ENCODE measurements at places on chromosomes 2 and 18.

DNA sequence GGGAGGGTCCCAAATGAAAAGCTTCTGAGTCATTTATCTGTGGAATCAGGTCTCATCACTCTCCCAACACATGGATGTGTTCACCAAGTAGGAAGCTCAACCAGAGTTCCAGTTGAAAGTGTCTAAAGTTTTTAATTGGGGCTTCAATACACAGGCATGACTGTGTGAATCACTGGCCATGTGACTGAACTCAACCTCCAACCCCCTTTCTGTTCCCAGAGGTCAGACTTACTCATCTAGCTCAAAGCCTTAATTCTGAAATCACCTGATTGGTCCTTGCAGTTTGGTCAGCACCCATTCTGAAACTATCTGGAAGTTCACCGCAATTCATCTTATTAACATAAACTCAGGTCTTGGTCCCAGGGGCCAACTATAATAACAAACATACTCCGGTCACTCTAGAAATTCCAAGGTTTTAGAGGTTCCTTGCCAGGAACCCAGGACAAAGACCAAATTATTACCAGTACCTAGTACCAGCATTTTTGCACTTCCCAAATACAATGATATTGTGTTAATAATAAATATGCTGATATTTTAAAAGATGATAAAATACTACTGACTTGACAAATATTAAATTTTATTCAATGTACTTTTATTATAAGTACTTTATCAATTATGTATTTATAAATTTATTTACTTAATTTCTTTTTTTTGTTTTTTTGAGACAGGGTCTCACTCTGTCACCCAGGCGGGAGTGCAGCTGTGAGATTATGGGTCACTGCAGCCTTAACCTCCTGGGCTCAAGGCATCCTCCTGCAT lies 10.7 kb upstream of the RBM45 start:
- no peak for DNase-seq

DNA sequence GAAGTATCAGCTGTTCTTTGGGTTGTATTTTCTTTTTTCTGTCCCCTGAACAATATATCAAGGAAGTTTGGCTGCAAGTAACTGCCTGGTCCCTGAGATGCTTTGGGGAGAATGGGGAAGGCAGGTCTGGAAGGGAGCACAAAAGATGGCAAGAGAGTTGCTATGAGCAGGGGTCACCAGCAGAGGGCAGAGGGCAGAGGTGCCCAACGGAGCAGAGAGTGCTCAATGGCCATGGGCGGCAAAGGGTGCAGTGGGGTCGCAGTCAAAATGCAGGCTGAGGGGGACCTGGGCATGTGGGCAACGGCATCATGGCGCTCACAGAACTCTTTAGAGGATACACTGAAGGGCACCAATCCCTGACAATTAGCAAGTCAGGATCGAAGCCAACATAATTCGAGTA lies 107.7 kb upstream of the ATP8B1 start:
- DNase-seq: no peak

GRCh38 chr2:241627675-241628074 lies 9.3 kb downstream of the THAP4 start:
- DNase-seq: no peak

- no peak for DNase-seq
Observed at GRCh38 chr18:37499913-37500312, 65.7 kb downstream of the CELF4 start.

GRCh38 chr2:29108225-29108624 lies 7.0 kb upstream of the CLIP4 start:
- DNase-seq: no peak

DNA sequence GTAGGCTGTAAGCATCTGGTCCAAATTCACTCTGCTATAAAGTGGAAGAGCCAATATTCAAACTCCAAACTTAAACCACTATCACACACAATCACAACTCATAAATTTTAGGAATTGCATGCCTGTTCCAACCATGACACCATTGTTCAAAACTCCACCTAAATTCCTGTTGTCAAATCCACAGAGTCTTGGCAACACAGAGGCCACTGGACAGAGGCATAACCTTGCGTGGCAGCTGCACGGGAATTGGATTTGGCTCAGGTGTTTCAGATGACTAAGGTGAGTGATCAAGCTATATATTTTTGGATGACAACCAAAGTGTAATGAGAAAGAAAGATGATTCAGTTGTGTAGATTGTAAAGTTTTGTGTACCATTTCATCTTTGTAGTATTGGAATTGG lies 422.7 kb upstream of the TNP1 start:
- no peak for DNase-seq

DNA sequence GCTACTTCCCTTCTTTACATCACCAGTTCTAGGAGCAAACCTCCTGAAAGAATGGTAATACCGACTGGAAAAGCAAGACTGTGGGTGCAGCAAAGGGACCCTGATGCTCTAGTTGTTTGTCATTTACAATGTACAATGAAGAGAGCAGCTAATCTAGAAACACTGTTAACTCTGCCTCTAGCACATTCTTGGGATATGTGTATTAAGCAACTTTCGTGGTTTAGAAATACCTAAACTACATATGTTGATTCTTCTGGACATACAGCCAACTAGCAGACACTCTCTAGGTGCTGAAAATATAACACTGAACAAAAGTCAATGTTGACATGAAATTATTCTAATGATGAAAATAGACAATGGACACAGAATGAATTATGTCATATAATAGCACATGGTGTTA lies 440.3 kb upstream of the MC4R start:
- no peak for DNase-seq

DNA sequence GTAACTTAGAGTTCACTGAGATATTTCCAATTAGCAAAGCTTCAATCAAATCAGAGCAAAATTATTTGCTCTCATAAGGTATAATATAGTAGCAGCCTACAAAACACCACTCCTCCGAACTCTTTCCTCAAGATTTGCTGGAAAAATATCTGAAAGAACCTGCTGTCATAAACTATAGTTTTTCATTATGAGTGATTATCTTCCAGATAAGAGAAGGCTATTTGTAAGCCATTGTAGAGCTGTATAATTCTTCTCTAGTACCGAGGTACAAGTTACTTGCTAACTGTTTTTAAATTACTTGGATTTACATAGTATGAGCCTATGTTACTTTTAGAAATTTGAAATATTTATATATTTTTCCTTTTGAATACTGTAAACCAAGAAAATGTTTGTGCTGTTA lies 2.1 kb downstream of the NDC80 start:
- DNase-seq: no peak

- DNase-seq: no peak
Observed at GRCh38 chr18:52829320-52829719, 489.3 kb downstream of the DCC start.

DNA sequence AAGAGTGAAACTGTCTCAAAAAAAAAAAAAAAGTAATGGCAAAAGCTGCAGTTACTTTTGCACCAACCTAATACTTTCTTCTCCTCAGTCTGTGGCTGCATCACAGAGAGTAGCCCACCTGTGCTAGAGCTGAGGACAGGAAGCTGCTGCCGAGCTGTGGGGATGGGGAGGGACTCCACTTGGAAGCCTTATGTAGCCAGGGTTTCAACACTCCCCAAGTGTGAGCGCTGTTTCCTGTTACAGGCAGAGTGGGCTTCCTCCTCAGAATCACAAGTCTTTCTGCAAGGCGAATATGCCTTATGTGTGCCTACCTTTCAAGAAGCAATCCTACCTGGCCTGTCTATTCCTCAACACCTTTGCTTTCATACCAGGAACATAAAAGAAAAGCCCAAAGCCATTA lies 36.3 kb upstream of the CYP27C1 start:
- DNase-seq: no peak

GRCh38 chr18:41940506-41941215 lies 14.4 kb upstream of the PIK3C3 start:
- DNase-seq: no peak

- no peak for DNase-seq
Observed at GRCh38 chr18:74281980-74282754, 9.6 kb downstream of the CYB5A start.

GRCh38 chr2:50658883-50659282 lies 373.0 kb downstream of the NRXN1 start:
- no peak for DNase-seq

DNA sequence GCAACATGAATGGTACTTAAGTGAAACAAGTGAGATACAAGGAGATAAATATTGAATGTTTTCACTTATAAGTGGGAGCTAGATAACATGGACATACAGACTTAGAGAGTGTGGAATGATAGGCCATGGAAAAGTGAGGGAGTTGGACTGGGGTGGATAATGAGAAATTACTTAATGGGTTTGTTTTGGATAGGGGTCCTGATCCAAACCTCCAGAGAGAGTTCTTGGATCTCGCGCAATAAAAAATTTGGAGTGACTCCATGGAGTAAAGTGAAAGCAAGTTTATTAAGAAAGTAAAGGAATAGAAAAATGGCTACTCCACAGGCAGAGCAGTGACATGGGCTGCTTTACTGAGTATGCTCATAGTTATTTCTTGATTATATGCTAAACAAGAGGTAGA lies 508.9 kb downstream of the CNTNAP5 start:
- DNase-seq: no peak

DNA sequence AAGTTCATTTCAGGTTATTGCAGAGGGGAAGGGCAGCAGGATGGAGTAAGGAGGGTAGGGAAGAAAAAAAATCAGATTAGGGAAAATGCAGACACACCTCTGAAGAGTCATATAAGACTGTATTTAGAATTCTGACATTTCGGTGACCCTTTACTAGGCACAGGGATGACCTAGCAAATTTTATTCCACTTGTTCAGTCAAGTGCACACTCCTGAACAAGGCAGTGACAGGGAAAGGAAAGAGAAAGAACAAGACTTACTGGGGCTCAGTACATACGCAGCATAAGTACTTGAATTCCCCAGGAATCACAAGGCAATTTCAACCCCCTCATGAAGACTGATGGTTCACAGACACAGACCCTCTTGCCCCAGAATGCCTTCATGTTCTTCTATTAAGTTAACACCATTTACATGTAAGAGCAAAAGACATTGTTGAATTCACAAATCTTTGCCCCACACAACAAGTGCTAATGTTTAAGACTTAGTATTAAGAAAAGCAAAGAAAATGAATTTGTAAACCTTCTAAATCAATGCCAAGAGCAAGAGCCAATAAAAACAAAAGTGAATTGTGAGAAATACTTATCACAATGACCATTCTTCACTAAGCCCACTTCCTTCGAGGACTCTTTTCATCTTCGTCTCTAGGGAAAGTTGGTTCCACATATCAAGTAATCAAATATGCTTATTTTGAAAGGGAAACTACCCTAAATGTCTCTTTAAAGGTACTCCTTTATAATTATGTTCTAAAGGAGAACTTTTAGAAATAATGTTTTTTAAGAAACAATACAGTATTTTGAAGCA lies 47.0 kb downstream of the COBLL1 start:
- no peak for DNase-seq

DNA sequence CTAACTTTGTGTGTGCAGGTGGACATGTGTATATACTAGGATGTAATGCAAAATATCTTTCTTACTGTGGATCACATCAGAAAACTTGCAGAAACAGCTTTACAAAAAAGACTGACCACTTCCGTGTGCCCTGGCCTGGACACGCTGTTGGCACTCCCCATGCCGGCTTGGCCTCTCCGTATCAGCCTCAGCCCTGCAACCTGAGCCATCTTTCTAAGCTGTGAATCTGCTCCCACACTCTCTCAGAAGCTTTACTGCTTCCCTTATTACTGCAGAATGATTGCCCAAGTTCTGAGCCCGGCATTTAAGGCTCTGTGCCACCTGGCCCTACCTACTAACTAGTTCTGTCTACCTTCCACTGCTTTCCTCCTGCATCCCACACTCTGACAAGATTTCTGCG lies 37.8 kb downstream of the MYO7B start:
- DNase-seq: no peak

DNA sequence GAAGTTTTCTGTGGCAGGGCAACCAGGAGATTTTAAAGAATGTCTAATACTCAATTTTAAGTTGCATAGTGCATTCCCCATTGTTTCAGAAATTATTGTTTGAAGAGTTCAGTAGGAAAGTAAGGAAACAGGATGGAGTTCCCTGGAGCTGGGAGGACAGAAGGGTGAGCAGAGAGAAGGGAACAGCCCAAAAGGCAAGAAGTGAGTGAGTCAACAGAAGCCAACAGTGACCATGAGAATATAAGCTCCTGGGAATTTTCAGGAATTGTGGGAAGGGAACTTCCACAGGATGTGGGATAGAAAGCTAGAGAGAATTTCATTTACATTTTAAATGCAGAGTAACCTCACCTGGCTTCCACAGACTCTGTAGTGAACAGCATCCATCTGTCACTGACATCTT lies 268.1 kb upstream of the ATP5MC3 start:
- DNase-seq: no peak

DNA sequence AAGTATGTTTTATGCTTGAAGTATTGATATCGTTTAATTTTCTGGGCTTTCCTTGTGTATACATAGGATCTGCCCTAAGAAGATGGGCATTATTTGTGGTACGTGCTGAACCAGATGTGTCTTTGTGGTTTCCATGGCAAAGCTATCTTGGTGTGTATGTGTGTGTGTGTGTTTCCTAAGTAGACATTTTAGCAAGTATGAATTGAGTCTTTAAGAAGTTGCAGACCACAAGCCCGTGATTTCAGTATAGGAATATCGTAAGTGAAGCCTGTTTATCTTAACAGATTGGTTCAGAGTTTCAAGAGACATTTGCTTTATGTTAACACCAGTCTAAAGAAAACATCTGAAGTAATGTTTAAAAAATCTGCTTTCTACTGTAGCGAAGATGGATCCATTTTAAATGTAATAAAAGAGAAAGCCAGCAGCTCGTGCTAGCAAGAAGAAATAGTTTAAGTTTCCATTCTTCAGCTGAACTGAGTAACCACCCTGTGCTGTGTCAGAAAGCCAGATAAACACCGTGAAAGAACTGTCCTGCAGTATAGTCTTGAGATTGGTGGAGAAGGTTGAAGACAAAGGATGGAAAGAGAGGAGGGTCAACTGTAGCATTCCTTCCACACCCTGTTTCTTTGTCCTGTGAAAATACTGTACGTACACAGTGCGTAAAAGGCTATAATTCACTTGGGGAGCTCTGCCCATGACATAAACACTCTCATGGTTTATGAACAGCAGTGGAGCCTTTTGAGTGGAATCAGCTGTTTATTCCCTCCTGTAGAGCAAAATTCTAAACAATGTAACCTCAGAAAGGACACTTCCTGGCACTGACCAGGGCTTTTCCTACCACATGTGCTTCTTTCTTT lies 91.9 kb upstream of the FOSL2 start:
- DNase-seq: no peak

GRCh38 chr2:78290581-78291214 lies 734.8 kb upstream of the REG3G start:
- no peak for DNase-seq

- no peak for DNase-seq
Observed at GRCh38 chr2:33277002-33277426, 199.4 kb upstream of the RASGRP3 start.

- no peak for DNase-seq
Observed at GRCh38 chr18:70455731-70456130, 166.9 kb downstream of the SOCS6 start.

DNA sequence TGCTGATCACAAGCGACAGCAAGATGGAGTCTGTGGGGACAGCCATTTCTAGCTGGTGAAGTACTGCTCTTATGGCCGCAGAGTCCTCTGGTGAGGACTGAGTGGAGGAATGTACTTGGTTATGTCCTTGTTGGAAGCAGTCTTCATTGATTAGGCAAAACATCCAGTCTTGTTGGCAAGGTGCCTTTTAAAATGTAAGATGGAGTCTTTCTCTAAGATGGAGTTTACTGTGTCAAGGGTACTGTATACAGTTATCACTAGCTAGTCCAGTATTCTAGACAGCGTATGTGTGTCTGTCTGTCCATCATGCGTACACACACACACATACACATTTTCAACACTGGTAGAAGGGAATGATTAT lies 74.8 kb downstream of the NPAS2 start:
- no peak for DNase-seq

GRCh38 chr2:233354971-233355574 lies 779 bp downstream of the DGKD start:
- no peak for DNase-seq

GRCh38 chr2:61196671-61197070 lies 34.7 kb downstream of the C2orf74 start:
- DNase-seq: no peak

Data from stimulated activated CD4-positive, alpha-beta T cell treated with anti-CD3 and anti-CD28 coated beads, Interleukin-1b, Interleukin-23, amount 100 ng/mL, for 1 hour (primary cell).